ENCODE measurements at places on chromosomes 1 and 21. TPM values are rescaled to one million over a fixed set of nuclear protein-coding genes. Genes with fewer than 3 reads are reported as not detected.

DNA sequence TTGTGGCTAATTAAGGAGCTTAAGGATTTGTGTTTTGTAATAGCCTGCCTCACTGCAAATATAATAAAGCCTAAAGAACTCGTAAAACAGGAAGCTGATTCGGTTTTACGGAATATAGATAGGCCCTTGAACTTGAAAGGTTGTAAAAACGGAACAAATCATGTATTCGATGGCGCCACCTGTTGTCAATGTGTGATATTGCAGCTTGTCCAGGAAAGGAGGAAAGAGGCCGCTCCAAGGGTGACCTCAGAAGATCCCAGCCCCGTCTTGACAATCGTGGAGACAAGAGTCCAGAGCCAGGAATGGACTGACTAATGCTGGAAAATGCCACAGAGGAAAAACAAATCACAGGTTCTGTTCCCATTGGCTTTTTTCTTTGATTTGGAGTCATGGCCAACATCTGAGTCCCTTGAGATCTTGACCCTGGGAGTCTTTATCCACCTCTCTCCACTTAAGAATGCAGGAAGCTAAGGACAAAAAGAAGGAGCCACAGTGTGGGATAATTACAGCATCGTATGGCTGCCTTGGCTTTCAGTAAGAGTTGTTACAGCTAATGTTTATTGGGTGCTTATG lies 7.0 kb upstream of the IGSF21 start:
- no peaks in the 10 kb centered on the region for H3K36me3 ChIP-seq
- H3K27ac ChIP-seq = no peak overlapping the region
- H3K4me1 ChIP-seq = no peaks in the 10 kb centered on the region
- peaks cover under 1% of the 10 kb centered on the region for H3K27me3 ChIP-seq
- DNase-seq = peak; percentile 5

- no peaks in the 10 kb centered on the region for H3K27me3 ChIP-seq
- no peak overlapping the region for H3K27ac ChIP-seq
- no peaks in the 10 kb centered on the region for H3K36me3 ChIP-seq
- H3K4me3 ChIP-seq = no peak overlapping the region
These were observed 236.6 kb downstream of the LBR start for GRCh38 chr1:225191199-225191753.

DNA sequence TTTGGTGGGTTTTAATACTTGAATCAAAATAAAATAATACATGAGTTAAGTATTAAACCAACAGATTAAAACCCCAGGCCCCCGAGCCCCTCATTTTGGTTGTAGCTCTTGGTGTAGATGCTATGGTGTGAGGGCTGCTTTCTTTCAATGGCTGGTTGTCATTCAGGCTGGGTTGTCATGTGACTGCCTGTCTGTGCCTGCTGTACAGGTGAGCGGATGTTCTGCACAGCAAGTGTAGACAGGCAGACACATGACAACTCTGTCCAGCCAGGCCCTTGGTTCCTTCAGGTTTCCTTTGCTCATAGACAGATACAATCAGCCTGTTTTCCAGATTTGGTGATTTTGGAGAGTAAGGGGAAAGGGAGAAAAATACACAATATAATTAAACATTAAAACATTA lies 281.9 kb upstream of the C1orf105 start:
- DNase-seq = no peak
- H3K4me1 ChIP-seq = no peaks in the 10 kb centered on the region
- H3K4me3 ChIP-seq = no peak overlapping the region
- H3K36me3 ChIP-seq = no peaks in the 10 kb centered on the region

DNA sequence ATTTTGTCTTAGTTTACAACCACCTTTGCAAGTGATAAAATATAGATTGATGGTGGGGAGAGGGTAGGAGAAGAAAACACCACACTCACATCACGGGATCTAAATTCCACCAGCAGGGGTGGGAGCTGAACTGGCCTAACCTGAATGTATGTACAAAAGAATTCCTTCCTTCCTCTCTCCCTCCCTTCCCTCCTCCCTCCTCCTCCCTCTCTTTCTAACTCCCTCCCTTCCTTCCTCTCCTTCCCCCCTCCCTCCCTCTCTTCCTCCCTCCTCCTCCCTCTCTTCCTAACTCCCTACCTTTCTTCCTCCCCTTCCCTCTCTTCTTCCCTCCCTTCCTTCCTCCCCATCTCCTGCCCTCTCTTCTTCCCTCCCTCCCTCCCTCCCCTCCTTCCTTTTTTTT lies 40.2 kb downstream of the HIVEP3 start:
- H3K27ac ChIP-seq = no peak overlapping the region
- no peaks in the 10 kb centered on the region for H3K36me3 ChIP-seq
- H3K4me3 ChIP-seq = no peak overlapping the region
- H3K4me1 ChIP-seq = peaks cover 8% of the 10 kb centered on the region
- no peaks in the 10 kb centered on the region for H3K27me3 ChIP-seq

DNA sequence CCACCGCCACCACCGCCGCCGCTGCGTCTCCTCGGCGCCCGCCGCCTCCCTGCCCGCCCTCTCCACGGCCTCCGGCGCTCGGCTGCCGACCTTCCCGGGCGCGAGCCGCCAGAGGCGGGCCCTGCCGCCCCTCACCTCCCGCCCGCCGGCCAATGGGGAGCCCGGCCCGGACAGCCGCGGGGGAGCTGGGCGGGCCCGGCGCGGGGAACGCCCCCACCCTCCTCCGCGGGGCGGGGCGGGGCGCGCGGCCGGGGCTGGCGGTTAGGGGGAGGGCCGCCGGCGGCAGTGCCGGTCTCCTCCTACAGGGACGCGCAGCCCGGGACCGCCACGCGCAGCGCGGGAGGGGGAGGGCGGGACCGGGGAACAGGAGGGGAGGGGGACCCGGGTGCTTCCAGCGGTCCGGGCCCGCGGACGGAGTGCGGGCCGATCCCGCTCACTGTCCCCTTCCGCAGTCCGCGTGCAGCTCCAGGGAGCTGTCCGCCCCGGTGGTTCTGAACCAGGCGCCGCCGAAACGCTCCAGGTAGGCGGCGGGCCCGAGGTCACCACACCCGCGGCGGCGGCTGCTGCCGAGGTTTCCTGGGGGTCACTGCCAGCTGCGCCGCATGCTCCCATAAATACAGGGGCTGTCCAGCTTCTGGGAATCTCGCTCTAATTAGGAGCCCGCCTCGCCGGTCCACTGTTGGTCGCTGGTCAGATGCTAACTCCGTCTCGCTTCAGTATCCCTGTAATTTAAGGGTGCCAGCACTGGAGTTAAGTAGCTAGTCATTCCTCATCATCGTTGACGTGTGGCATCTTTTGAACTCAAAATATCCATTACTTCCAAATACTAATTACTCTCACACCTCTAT lies at the start of gene PGBD5:
Gene PGBD5, minus strand, starts transcription at position 87 of the 848 bp plus-strand sequence. CDS start 404 bp downstream, outside the sequence.
- no peaks in the 10 kb centered on the region for H3K36me3 ChIP-seq
- H3K4me1 ChIP-seq = no peaks in the 10 kb centered on the region
- peaks cover 8% of the 10 kb centered on the region for H3K27me3 ChIP-seq
- no peak for DNase-seq
- H3K4me3 ChIP-seq = no peak within 1 kb of the TSS
- no peak within 1 kb of the TSS for H3K27ac ChIP-seq

- peak overlapping the region; percentile 38 for H3K4me3 ChIP-seq
- H3K27ac ChIP-seq = peak overlapping the region; percentile 97
- H3K27me3 ChIP-seq = no peaks in the 10 kb centered on the region
- H3K36me3 ChIP-seq = no peaks in the 10 kb centered on the region
- peak; percentile 76 for DNase-seq
These were observed 34.2 kb upstream of the ATP5PO start for GRCh38 chr21:33949516-33950430.

- peak overlapping the region; percentile 90 for H3K4me3 ChIP-seq
- no peaks in the 10 kb centered on the region for H3K36me3 ChIP-seq
- no peaks in the 10 kb centered on the region for H3K27me3 ChIP-seq
- no peak overlapping the region for H3K27ac ChIP-seq
- peaks cover 6% of the 10 kb centered on the region for H3K4me1 ChIP-seq
These were observed 8.7 kb upstream of the MMEL1 start for GRCh38 chr1:2641381-2642130.

DNA sequence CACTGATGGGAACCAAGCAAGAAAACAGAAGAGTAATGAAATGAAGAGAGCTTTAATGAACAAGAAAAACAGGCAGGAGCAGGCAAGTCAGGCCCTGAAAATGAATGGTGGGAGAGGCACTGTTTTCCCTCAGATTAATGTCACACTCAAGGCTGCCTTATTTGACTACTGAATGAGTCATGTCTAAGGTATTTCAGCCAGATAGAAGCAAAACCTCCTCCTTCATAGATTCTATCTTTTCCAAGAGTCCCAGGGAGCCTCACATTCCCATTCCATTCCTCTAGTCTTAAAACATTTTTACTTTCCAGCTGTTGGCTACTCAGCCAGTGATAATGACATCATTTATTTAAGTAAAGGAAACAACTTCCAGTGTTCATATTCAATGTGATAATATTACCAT lies 228.4 kb upstream of the NRIP1 start:
- no peak overlapping the region for H3K27ac ChIP-seq
- H3K4me3 ChIP-seq = no peak overlapping the region
- no peak for DNase-seq
- no peaks in the 10 kb centered on the region for H3K4me1 ChIP-seq

- no peaks in the 10 kb centered on the region for H3K27me3 ChIP-seq
- H3K36me3 ChIP-seq = no peaks in the 10 kb centered on the region
- peaks cover 6% of the 10 kb centered on the region for H3K4me1 ChIP-seq
- H3K27ac ChIP-seq = no peak overlapping the region
- no peak overlapping the region for H3K4me3 ChIP-seq
- DNase-seq = no peak
These were observed 77.4 kb downstream of the STUM start for GRCh38 chr1:226625832-226626576.

- no peak overlapping the region for H3K4me3 ChIP-seq
- H3K27me3 ChIP-seq = no peaks in the 10 kb centered on the region
- DNase-seq = no peak
- no peaks in the 10 kb centered on the region for H3K36me3 ChIP-seq
- no peak overlapping the region for H3K27ac ChIP-seq
These were observed 302.8 kb upstream of the ADAMTS5 start for GRCh38 chr21:27269644-27270043.

DNA sequence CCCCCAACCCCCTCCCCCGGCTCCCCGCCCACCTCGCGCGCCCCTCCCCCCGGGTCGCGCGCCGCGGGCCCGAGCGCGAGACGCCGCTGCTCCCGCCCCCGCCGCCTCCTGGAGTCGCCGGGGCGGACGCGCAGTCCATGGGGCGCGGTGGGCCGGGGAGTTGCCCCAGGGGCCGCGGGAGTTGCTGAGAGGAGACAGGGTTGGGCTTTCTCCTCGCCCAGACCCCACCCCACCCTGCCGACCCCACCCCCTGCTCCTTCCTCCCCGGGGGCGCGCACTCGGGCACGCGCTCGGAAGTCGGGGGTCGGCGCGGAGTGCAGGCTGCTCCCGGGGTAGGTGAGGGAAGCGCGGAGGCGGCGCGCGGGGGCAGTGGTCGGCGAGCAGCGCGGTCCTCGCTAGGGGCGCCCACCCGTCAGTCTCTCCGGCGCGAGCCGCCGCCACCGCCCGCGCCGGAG lies at the start of gene LAMC1:
Gene LAMC1, plus strand, starts transcription at position 275 of the 455 bp plus-strand sequence. CDS start 297 bp downstream, outside the sequence.
- peak within 1 kb of the TSS; percentile 69 for H3K27ac ChIP-seq
- H3K4me3 ChIP-seq = peak within 1 kb of the TSS; percentile 74
- H3K4me1 ChIP-seq = peaks cover 18% of the 10 kb centered on the region
- no peak for DNase-seq
- H3K27me3 ChIP-seq = no peaks in the 10 kb centered on the region

DNA sequence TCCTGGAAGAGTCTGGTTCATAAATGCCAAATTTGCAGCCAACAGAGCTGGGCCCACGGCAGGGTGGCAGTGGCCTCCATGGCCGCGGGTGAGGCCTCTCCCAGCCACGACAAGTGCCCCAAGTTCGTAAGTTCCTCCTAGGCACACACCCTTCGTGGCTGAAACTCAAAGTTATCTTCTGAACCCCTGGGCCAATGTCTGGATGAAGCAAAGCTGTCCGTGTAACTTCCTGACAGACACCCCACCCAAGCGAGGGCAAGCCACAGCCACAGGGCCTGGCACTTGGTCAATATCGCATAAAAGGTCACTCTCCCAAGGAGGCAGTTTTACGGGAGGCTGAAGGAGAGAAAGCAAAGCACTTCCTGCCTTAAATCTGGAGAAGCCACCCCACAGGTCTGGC lies 27.8 kb upstream of the GPR153 start:
- H3K4me1 ChIP-seq = peaks cover 20% of the 10 kb centered on the region
- no peaks in the 10 kb centered on the region for H3K27me3 ChIP-seq
- no peak overlapping the region for H3K27ac ChIP-seq
- H3K36me3 ChIP-seq = peaks cover 13% of the 10 kb centered on the region
- DNase-seq = no peak
- no peak overlapping the region for H3K4me3 ChIP-seq

- peak overlapping the region; percentile 38 for H3K4me3 ChIP-seq
- no peaks in the 10 kb centered on the region for H3K27me3 ChIP-seq
- no peaks in the 10 kb centered on the region for H3K4me1 ChIP-seq
- H3K36me3 ChIP-seq = no peaks in the 10 kb centered on the region
- no peak overlapping the region for H3K27ac ChIP-seq
These were observed 55.5 kb downstream of the GABPA start for GRCh38 chr21:25790122-25790877.

GRCh38 chr1:89975540-89976125 lies 19.3 kb upstream of the ZNF326 start:
- H3K27me3 ChIP-seq = no peaks in the 10 kb centered on the region
- no peak overlapping the region for H3K4me3 ChIP-seq
- peaks cover 6% of the 10 kb centered on the region for H3K4me1 ChIP-seq
- H3K27ac ChIP-seq = no peak overlapping the region
- no peaks in the 10 kb centered on the region for H3K36me3 ChIP-seq

- no peaks in the 10 kb centered on the region for H3K4me1 ChIP-seq
- H3K4me3 ChIP-seq = no peak overlapping the region
- no peaks in the 10 kb centered on the region for H3K36me3 ChIP-seq
- no peak overlapping the region for H3K27ac ChIP-seq
These were observed 6.5 kb downstream of the CAPN9 start for GRCh38 chr1:230753586-230754251.

DNA sequence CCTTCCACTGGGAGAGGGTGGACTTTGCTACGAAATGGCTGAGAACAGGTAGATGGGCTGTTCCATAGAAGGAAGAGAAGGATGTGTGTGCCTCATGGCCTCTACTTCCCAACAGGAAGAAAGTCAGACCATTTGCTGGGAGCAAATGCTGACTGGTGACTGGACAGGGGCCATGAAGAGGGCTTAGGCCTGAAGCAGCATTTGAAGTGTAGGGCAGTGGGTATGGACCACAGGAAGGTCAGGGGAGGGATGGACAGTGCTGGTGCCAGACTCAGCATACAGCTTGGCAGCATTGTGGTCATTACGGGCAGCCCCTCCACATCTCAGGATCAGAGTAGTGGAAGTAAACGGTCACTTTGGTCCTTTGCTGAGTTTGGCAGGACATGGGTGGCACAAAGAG lies 275.7 kb downstream of the MATN1 start:
- no peaks in the 10 kb centered on the region for H3K27me3 ChIP-seq
- no peak for DNase-seq
- no peak overlapping the region for H3K4me3 ChIP-seq
- no peaks in the 10 kb centered on the region for H3K4me1 ChIP-seq

DNA sequence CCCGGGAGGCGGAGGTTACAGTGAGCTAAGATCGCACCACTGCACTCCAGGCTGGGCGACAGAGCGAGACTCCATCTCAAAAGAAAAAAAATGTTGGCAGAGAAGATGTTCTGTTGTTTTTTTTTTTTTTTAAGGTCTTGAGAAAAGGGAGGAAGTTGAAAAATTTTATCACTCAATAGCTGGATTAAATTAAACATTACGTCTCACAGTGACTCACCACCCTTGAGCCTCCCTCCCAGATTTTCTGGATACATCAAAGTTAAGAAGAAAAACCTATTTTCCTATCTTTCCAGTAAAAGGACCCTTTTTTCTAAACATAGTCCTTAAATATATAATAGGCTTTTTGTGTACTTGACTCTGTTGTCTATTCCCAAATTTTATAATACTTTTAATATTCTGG lies 35.5 kb downstream of the IFNAR1 start:
- peak overlapping the region; percentile 51 for H3K27ac ChIP-seq
- no peaks in the 10 kb centered on the region for H3K27me3 ChIP-seq
- peaks cover 13% of the 10 kb centered on the region for H3K36me3 ChIP-seq
- peaks cover 24% of the 10 kb centered on the region for H3K4me1 ChIP-seq
- no peak overlapping the region for H3K4me3 ChIP-seq
- DNase-seq = no peak

The NBL1 gene
- 1.9 TPM for total RNA-seq

The CFAP126 gene
- not detected for total RNA-seq

The ACTL8 gene
- total RNA-seq = not detected

The TMEM61 gene
- total RNA-seq = not detected

The POU3F1 gene
- 0.53 TPM for total RNA-seq
